Activated CD4-positive, CD25-positive, alpha-beta regulatory T cell treated with anti-CD3 and anti-CD28 coated beads, Interleukin-2, amount 50 U/mL, for 72 hours (primary cell): ENCODE measurements at places on chromosomes 5 and 9.

DNA sequence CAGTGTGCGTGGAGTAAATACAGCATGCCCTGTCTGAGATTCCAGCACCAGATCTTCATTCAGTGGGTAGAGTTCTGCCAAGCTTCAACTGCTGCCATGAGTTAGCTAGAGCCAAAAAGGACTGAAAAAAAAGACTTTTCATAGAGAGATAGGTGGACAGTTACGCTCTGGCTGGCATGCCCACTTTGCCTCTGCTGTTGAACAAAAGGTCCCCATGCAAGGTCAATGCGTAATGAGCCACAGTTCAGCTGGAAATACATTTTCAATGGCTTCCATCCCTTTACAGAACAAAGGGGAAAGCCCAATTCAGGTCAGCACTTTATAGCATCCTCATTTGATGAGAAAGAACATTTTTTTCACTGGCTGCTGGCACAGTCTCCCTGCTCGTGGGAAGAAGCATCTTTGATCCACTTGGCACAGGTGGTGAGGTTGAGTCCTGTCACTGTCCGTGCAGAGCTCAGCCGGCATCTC lies 86.9 kb upstream of the ERCC6L2 start:
- DNase-seq, result no peak

- no peak for DNase-seq
Observed at GRCh38 chr9:72667181-72667580, 145.8 kb downstream of the TMC1 start.

GRCh38 chr9:111597852-111598732 lies 1.4 kb downstream of the PTGR1 start:
- DNase-seq, result peak; percentile 41

DNA sequence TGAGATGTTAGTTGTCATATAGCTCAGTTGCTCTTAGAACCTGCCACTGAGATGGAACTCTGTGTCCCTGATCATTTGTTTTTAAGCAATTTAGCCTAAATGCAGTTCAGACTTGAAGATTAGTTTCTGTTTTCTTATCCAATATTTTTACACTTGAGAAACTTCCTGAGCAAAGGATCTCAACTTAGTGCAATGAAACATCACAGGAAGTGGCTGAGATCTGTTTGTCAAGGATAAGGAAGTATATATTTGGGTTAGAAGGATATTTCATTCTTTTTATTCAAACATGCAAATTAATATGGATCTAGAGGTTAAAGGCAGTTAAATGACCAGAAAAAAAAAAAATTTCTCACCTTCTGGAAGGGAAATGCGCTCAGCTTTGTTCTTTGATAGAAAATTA lies 19.7 kb upstream of the F2R start:
- DNase-seq, result no peak

DNA sequence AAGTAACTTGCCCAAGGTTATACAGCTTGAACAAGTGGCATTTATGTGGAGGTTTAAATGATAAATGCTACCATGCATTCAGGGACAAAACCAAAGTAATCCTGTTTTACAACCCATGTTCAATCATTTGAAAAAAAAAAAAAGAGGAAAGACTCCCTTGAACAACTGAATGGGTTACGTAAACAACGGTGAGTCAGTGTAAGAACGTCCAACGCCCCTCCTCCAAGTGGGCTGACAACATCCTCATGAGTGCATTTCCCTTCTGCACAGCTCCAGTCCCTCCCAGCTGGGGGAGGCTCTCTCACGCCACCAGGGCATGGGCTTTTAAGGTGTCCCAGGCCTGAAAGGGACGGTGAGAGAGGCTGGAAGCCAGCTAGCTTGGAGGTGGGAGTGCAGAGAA lies 90.0 kb downstream of the PRRT1B start:
- DNase-seq, result peak; percentile 60

- no peak for DNase-seq
Observed at GRCh38 chr5:98905857-98906688, 22.7 kb downstream of the CHD1 start.

- no peak for DNase-seq
Observed at GRCh38 chr9:99811598-99812383, 9.9 kb upstream of the NR4A3 start.

DNA sequence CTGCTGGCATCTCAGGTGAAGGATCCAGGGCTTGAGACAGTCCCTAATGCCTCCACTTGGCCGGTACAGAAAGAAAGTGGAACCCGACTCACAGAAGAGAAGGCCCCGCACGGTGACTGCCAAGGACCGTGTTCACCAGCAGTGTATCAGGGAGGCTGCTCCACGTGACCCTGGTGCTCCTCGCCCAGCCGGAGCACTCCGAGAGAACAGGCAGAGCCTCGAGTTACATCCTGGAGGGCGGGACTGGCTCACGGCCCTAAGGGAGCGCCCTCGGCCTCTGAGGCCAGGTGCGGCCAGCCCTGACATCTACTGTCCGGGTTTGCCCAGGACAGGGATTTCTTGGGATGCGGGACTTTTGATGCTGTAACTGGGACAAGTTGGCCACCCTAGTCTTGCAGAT lies 104.0 kb upstream of the SARDH start:
- no peak for DNase-seq

DNA sequence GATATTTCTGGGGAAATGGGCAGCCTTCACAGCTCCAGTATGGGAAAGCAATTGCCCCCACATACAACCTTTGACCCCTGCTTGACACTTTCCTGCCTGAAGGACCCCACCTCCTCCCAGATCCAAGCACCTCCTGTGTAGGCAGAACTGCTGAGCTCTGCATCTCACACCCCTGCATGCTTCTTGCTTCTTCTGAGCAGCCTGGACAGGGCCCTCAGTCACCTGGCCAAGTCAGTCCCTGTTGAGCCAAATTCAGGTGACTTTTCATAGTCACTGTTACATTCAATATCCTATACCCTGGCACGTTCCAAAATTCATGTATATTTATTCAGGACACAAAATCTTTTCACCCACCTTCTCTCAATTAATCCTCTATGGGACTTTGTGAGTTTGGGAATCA lies 30.4 kb upstream of the CTSL start:
- DNase-seq, result no peak

DNA sequence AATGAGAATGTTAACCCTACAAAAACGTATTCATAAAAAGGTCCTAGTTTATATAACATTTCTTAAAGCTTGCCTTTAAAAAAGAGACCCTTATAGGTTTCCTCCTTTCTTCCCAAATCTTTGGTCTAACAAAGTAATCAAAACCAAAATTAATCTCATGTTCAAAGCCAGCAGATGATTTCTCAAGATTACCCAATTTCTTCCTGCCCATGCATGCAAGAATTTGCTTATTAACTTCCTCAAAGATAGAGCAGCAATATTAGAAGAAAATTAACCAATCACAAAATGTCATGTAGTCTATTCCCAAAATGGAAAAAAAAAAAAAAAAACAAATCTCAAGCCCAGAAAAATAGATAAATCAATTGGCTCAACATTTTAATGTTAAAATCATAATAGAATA lies 114.9 kb downstream of the MLLT3 start:
- no peak for DNase-seq

DNA sequence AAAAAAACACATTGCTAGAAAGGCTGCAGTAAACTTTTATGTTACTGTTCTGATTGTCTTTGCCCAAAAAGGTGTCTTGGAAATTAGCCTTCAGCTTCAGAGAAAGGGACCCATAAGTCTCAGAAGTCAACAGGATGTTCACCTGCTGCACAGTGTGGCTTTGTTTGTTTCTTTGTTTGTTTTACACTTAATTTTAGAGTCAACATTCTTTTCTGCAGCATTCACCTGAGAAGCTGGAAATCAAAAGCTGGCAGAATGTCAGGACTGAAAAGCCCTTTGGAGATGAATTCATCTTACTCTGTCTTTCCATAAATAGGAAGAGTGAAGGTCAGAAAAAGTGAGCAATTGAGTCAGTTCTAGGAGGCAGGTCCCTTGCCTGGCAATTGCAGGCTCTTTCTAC lies 170.0 kb downstream of the PAPPA start:
- DNase-seq, result no peak

GRCh38 chr5:141630570-141631140 lies 6.0 kb downstream of the HDAC3 start:
- DNase-seq, result no peak

- no peak for DNase-seq
Observed at GRCh38 chr5:1781726-1782384, 17.8 kb downstream of the MRPL36 start.

GRCh38 chr9:97559111-97559514 lies 57.6 kb downstream of the TMOD1 start:
- no peak for DNase-seq

- no peak for DNase-seq
Observed at GRCh38 chr9:135604437-135605237, 34.7 kb downstream of the GLT6D1 start.

- no peak for DNase-seq
Observed at GRCh38 chr5:133331941-133332340, 280.1 kb downstream of the HSPA4 start.

DNA sequence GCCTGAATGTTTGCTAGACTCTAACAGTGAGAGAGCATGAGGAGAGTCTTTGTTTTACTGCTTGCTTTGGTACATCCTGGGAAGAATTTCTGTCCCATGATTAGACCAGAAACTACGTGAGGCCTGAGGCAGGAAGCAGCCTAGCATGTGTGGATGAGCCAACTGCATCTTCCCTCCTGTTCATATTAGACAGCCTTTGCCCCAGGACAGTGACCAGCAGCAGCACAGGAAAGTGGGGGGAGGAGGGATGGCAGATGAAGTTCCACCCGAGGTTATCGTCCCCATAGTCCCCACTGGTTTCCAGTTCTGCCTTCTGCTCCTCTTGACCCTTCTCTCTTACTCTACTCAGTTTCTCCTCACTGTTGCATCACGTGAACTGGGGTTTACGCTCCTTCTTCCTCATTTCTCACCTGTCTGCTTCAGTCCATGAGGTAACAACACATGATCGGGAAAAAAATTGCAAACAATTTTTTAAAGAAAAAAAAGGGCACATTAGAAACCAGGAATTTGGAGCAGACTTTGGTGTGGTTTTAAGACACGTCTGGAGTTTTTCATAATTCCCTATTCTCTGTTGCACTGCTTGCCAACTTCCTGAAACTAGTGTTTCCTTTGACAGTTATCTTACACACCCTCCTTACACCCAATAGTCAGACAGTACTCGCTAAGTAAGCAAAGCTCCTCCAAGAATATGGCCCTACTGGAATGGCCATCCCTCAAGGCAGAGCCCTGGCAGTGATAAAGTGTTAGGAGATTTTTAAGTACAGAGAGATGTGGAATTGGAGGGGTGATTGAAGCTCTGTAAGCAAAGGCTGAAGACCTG lies 84.1 kb downstream of the SNX18 start:
- no peak for DNase-seq

GRCh38 chr5:141326088-141326854 lies 4.0 kb upstream of the PCDHGA1 start:
- DNase-seq, result peak; percentile 52

GRCh38 chr5:68000805-68001204 lies 214.8 kb upstream of the PIK3R1 start:
- no peak for DNase-seq

GRCh38 chr5:119578937-119579336 lies 50.4 kb upstream of the FAM170A start:
- DNase-seq, result no peak

DNA sequence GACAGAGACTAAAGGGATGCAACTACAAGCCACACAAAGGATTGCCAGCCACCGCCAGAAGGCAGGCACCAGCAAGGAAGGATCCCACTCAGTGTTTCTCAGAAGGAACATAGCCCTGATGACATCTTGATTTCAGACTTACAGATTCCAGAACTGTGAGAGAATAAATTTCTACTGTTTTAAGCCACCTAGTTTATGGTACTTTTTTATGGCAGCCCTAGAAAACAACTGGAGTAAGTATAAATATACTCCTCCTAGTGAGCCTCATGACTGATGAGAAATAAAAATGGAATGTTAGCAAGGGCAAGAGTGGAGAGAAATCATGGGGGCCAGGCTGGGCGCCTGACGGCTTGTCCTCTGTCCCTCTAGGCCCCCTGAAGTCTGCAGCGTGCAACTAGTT lies 307.3 kb downstream of the PIK3R1 start:
- no peak for DNase-seq

- no peak for DNase-seq
Observed at GRCh38 chr5:10469253-10470050, 27.8 kb downstream of the ROPN1L start.

DNA sequence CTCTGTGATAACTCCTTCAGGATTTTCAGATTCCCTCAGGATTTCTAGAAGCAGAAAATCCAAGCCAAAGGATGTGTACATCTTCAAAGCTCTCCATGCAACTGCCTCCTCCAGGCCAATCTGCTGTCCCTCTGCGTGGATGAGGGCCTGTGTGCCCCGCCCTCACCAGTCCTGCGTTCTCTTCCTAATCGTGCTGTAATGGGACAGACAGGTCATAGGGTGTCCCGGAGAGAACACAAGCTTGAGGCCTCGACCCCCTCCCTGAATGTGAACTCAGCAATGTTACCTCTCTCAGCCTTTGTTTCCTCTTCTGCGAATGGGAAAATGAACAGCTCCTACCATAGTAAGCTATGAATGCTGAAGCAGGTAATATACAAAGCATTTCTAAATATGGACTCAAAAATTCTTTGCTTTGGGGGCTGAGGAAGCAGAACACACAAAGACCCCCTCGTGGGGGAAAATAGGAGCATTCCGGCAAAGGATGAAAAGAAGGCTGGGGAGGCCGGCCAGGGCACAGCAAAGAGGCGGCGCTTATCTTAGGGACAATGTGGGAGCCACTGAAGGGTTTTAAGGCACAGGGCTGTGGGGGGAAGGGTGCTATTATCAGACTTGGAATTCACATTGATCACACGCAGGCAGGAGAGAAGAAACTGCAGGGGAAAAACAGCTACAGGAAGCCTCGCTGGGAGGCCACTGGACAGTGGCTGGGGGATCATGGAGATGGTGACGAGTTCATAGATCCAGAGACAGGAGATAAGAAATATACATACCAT lies 57.2 kb upstream of the FBXW11 start:
- peak; percentile 12 for DNase-seq

DNA sequence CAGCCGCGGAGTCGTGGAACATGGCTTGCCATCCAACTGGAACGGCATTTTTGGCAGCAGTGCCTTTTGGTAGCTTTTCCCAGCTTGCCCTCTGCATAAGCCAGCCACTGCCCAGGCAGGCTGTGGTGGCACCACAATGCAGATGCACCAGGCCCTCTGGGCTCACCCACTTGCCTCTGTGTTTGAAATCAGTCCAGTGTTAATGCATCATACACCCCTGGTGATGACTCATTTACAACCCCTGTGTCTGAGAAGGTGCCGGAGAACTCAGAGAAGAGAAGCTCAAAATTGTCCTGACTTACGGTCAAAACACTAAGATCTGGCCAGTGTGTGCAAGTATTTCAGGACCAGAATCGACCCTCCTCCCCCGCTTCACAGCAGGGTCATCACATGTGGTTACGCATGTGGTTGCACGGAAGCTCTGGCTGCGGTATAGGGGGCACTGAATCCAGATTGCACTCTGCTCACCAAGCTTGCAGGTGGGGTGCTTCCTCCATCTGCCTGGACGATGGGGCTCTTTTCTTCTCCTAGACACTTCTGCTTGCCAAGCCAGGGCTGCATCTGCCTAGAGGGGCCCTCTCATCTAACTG lies 66.5 kb upstream of the SMIM15 start:
- no peak for DNase-seq

- no peak for DNase-seq
Observed at GRCh38 chr9:91680106-91680505, 256.5 kb upstream of the NFIL3 start.
